Cerebellum (tissue), 4 donors: ENCODE measurements at places on chromosomes 2 and 18. TPM values are rescaled to one million over a fixed set of nuclear protein-coding genes. Genes with fewer than 3 reads are reported as not detected.
A peak's percentile ranks its signal among the peaks of the same experiment; 100 is the strongest.

The TRMT61B gene
- total RNA-seq = 22.6 TPM

The ST8SIA3 gene
- 32.3 TPM for total RNA-seq

The ARMC9 gene
- 27.7 TPM for total RNA-seq

The TXNDC2 gene
- total RNA-seq = not detected

The RTP5 gene
- total RNA-seq = 1.3 TPM

The PFN4 gene
- 1.00 TPM for total RNA-seq

The C2orf72 gene
- 16.1 TPM for total RNA-seq

The ITGB6 gene
- 0.27 TPM for total RNA-seq

The TRAK2 gene
- total RNA-seq = 52.5 TPM

- no peak for DNase-seq
These were observed 177.1 kb upstream of the HDAC4 start for GRCh38 chr2:239577935-239578334.

DNA sequence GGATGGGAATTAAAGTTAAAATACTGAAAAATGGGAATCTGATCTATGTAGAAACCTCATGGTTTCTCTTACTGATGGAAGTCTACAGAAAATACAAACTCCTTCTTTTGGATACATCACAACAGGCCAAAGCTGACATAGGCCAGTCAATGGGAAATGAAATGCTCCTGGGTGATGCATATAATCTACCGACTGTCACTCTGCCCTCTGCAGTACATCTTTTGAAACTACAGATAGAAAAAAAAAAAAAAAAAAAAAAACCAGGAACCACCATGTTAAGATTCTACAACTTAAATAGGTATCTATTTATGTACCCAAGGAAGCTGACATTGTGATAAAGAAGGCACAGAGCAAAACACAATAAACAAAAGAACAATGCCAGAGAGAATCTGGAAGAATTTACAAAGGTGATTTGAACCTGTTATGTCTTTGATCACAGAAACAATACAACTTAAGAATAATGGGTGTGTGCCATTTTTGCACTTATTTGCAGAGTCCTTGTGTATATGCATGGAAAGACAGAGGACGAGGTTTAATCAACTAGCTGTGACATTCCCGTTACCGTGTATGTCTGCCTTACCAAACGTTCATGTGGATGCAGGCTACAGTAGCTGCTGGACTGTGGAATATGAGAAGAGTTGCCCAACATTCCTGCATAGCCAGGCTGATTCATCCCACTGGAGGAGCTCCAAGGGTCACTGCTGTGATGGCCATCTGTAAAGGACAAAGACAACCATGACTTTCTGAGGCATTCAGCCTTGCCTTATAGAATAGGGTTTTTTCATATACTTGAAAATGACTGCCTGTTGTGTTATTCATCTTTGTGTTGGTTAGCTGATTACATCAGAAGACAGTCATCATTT lies 312.7 kb downstream of the TCF4 start:
- DNase-seq = peak; percentile 82

- DNase-seq = no peak
These were observed 258.9 kb upstream of the FBXO11 start for GRCh38 chr2:48165070-48165753.

- DNase-seq = no peak
These were observed 41.4 kb downstream of the TET3 start for GRCh38 chr2:74025971-74026612.

DNA sequence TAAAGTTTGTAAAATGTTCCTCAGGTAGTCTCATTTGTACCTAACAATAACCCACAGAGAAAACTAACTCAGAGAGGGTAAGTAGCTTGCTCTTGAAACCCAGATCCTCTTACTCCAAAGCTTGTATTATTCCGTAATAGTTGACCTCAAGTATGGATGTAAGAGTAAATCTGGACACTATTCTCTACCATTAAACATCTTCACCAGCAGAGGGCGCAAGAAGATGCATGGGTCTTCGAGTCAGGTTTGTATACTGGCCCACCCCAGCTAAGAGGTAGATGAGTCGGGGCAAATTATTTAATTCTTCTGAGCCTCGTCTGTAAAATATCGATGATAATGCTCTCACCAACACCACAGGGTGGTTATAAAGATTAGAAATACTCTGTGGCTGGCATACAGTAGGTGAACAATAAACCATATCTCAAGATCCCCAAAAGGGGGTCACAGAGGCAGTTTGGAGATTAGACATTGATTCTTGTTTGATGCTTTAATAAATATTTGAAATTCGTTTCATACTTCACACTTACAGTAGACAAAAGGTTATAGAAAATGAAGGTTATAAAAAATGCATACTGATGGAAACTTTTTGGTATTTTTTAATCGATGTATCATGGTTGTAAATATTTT lies 3.5 kb upstream of the CABLES1 start:
- peak; percentile 66 for DNase-seq

- DNase-seq = no peak
These were observed 48.7 kb upstream of the PKDCC start for GRCh38 chr2:41999128-41999480.

DNA sequence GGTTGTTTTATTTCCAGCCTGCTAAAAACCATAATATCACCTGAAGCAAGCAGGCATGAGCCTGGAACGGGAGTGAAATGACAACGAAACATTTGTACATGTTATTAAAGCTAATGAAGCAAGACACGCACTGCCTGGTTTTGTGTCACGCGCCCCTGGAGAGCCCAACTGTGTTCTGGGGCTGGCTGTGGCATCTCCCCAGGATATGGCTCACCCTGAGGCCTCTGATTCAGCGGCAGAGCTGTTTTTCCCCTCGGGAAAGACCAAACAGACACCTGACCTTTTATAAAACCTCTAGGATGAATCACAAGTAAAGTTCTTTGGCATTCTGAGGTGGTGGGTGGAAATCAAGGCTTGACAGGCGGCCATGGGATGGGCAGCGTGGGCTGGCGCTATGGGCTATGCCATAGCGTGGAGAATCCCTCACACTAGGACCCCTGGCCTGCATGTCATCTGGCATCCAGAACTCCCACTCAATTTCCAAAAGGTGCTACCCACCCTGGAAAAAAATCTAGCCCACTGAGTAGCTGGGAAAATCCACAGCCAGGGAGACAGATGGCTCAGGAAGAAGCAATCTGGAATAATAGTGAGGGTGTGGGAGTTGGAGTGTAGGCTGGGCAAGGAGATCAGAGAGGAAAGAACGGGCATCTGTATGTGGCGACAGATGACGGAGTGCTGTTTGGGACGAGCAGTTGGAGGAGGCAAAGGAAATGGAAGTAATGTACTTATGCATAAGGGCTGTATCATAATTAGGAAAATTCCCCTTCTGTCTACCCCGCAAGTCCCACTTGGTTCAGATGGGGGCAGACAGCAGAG lies 262.0 kb downstream of the AFF3 start:
- DNase-seq = peak; percentile 74

- peak; percentile 73 for DNase-seq
These were observed 224.4 kb downstream of the ZNF385B start for GRCh38 chr2:179636995-179637394.

DNA sequence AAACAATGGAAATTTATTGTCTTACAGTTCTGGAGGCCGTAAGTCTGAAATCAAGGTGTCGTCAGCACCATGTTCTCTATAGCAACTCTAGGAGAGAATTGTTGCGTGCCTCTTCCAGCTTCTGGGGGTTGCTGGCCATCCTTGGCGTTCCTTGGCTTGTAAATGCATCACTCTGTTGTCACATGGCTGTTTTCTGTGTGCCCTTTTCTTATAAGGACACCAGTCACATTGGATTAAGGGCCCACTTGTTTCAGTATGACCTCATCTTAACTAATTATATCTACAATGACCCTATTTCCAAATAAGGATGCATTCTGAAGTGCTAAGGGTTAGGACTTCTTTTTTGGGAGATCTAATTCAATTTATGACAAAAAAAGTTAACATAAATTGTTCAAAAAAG lies 1.4 kb upstream of the PLEK start:
- no peak for DNase-seq

DNA sequence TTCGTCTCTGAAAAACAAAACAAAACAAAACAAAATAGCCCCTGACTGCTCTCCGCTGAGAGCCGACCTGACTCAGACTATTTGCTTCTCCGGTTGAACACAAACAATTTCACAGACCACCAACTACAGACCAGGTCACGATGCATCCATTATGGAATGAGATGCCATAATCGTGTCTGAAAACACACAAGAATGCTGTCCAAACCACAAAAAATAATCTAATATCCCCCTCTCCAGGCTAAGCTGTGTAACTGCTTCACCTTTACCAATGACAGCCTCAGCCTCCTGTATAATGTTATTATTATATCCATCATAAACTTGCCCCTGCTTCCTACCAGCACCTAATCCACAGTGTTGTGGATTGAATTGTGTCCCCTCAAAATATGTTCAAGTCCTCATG lies 114.7 kb downstream of the DNAH6 start:
- peak; percentile 6 for DNase-seq

- DNase-seq = no peak
These were observed 100.9 kb downstream of the DPP10 start for GRCh38 chr2:114543236-114543766.

- DNase-seq = no peak
These were observed 12.1 kb downstream of the ACTR3 start for GRCh38 chr2:113901943-113902342.

DNA sequence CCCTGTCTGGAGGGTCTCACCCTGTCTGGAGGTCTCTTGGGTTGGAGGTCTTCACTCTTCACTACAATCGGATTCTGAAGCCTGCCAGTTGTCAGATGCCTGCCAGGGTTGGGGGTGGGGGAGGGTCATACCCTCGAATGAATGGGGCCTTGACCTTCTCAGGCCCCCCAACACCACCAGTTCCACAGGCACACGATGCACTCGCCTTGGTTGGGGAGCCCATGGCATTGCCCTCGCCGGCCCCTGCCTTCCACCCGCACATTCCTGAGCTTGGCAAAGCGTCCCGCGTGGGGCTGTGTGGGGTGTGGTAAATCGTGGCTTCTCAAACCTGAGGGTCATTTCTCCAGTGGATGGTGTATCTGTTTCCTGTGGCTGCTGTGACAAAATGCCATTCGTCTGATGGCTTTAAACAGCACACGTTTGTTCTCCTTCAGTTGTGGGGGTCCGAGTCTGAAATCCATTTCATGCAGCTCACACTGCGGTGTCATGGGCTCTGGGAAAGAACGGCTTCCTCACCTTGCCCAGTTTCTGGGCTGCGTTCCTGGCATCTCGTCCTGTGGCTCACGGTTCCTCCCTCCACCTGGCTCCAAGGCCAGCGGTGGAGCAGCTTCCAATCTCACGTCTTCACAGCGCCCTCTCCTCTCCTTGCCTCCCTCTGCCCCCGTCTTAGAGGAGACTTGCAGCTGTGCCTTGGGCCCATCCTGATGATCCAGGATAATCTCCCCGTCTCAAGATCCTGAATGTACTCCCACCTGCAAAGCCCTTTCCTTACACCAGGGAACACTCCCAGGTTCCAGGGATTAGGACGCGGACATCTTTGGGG lies 38.0 kb upstream of the HPCAL1 start:
- no peak for DNase-seq

- DNase-seq = no peak
These were observed 459.3 kb upstream of the TRIB2 start for GRCh38 chr2:12257476-12257875.

- no peak for DNase-seq
These were observed 50.6 kb downstream of the SH3BP4 start for GRCh38 chr2:235002198-235003095.
